ENCODE measurements at places on chromosomes 1 and 21.

GRCh38 chr1:15246960-15247614 is at the start of gene FHAD1:
FHAD1 (plus strand) TSS chr1:15247223; CDS start chr1:15251785, 4,562 bp downstream.
- DNase-seq: peak; percentile 48

DNA sequence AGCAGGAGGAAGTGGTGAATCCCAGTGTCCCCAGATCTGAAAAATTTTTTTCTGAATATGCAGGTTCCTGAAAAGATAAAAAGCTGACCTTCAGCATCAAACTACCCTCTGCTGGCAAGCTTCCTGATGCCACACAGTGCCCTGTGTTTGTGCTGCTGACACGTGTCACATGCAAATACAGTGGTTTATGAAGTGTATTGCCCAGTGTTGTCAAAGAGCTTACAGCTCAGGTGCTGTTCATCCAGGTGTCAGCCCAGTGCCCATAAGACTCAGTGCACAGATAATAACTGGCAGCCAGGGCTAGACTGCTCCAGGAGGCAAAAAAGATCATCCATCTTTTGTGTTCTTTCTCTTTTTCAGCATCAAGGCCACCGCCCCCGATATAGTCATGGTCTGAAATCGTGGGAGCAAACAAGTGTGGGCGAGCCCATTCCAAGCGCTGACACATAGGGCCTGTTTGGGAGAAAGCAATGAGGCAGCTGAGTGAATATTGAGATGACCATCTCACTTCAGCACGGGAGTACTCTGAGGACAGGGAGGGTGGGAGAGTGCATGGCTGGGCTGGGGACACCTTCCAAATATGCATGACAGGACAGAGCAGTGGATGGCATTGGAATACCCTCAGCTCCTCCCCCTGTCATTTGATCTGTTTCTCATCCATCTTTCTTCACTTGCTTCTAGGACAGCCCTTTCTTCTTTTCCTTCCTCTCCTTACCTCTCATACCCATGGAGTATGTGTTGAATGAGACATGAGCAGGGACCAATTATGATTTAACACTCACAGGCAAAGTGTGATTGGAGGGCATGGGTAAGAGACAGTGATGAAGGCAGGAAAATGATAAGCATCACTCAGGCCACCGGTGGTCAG is 6.4 kb upstream of the KCNK1 start:
- no peak for DNase-seq

- DNase-seq: no peak
These were observed 439.3 kb downstream of the NEGR1 start for GRCh38 chr1:71843012-71843411.

- no peak for DNase-seq
These were observed 82.1 kb downstream of the CAMTA1 start for GRCh38 chr1:6867321-6867720.

GRCh38 chr1:206590025-206590758 is 22.1 kb downstream of the EIF2D start:
- DNase-seq: no peak

GRCh38 chr1:204742676-204743251 is 57.2 kb upstream of the LRRN2 start:
- no peak for DNase-seq

DNA sequence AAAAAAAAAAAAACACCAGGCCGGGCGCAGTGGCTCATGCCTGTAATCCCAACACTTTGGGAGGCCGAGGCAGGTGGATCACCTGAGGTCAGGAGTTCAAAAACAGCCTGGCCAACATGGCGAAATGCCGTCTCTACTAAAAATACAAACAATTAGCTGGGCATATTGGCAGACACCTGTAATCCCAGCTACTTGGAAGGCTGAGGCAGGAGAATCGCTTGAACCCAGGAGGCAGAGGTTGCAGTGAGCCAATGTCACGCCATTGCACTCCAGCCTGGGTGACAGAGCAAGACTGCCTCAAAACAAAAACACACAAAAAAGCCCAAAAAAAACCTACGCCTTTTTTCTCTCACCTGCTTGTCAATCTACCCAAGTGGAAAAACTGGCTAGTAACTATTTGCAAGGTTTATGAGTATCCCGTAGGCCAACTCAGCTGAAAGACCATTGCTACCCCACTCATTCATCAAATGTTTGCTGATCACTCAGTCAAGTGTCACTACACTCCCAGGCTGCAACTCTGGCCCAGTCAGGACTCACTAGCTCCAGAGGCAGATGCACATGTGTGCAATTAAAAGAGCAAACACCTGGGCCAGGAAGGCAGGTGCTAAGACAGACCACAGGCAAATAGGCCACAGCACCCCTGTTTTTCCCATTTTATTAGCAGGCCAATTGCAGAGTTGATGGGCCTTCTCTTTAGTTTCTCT is 2.0 kb downstream of the CSRP1 start:
- peak; percentile 57 for DNase-seq

DNA sequence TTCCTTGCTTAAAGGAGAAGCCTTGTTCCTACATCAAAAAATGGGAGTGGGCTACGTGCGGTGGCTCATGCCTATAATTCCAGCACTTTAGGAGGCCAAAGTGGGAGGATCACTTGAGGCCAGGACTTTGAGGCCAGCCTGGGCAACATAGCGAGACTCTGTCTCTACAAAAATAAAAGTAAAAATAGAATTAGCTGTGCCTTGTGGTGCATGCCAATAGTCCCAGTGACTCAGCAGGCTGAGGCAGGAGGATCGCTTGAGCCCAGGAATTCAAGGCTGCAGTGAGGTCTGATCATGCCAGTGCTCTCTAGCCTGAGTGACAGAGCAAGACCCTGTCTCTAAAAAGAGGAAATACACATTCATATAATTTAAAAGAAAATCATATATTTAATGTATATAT is 127.1 kb downstream of the C1orf21 start:
- no peak for DNase-seq

DNA sequence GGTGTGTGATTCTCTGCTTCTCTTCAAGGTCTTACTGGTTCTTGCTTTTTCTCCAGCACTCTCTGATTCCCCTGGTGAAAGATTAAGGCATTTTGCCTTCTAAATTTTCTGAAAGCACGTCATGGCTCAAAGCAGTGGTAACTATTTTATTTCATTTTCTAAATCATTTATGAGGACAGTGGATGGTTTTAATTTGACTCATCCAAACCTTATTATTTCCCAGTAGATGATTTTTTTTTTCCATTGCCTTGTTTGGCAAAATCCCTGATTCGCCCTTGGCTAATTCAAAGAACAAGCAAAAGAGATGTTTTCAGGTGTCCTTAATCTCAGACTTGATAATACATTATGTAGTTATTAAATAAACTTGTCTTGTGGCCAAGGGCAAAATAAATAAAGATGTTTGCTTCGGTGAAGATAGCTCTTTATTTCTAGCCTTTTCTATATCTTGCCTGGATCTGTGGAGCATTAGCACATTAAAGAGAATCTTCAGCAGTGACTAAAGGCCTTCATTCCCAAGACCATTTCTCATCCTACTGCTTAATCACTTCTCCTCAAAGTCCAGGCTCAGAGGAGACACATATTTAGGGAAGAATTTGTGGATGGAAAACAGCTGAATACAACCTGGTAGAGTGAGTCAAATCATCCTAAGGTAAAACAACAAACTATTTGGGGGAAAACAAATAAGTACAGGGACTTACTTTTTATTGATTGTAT is 359.8 kb downstream of the DUSP10 start:
- no peak for DNase-seq

DNA sequence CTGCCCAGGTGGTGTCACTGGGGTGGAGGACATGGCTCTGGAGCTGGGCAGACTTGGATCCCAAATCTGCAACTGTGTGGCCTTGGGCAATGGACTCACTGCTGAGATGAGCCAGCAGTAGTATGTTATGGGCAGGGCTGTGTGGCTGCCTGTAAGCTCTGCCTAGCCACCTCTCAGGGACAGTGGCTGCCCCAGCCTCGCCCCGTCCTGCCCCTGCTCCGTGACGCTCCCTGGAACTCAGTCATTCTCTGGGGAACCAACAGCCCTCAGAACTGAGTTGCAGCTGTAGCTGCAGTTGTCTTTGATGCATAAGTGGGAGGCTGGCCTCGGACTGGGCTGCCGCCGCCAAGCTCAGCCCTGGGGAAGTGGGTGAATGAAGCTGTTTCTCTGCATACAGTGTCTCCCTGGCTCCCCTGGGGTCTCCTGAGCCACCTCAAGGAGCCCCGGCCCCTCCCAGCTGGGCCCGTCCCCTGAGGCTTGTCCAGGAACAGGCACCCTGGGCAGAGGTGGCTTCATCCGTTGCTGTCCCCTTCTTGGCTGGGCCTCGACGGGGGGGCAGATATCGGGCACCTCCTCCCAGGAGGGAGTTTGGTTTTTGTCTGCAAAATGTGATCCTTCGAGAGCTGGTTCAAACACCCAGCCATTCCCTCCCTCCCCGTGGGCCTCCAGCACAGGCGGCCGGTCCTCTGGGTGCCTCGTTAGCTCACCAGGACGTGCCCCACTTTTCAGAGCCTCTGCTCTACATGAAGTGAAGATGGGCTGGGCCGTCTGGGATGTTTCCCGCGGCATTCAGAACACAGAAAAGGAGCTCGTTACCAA is 26.2 kb upstream of the PLCH2 start:
- DNase-seq: no peak

DNA sequence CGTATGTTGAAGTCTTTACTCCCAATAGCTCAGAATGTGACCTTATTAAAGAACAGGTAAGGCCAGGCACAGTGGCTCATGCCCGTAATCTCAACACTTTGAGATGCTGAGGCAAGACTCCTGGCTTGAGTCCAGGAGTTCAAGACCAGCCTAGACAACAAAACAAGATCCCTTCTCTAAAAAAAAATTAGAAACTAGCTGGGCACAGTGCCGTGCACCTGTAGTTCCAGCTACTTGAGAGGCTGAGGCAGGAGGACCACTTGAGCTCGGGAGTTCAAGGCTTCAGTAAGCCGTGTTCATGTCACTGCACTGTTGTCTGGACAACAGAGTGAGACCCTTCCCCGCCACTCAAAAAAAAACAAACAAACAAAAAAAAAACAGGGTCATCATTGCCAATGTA is 171.3 kb downstream of the RERE start:
- DNase-seq: no peak

DNA sequence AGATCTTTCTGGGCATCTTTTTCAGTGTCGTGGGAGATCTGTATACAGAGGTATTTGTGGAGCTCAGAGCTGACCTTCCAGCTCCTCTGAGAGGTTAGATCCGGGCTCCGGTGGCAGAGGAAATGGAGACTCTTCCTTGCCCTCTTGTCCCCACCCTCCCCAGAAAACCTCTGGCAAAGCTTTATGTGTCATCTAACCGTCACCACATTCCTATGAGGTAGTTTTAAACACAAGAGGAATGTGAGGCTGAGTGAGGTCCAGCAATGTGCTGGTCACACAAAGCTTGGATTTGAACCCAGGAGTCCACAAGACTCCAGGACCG is 1.2 kb downstream of the CD160 start:
- DNase-seq: no peak

GRCh38 chr1:8020032-8020431 is 6.1 kb downstream of the ERRFI1 start:
- no peak for DNase-seq

DNA sequence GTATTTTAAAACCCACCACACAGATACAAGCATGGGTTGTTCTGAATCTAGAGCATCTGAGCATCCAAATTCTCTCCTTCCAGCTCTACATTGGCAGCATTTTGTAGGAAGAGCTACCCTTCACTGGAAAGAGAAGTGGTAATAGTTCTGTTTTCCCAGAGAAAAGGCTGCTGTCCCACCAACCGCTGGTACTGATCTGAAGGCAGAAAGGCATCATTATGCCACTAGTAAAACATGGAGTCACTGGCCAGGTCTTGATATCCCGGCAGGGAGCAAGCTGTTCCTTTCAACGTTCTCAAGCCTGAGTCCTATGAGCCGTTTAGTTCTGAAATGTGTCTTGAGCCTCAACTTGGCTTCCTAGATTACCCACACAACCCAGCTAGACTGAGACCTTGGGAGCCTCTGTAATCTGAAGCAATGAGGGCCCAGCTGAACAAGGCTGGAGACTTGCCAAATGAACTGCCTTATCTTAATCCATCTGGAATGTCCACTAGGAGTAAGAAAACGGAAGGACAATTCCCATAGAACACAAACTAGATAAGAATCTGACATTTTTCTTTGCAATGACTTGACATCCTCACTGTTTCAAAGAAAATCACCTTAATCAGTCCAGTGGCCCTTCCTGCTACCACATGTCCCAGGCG is 116.8 kb downstream of the KCNH1 start:
- DNase-seq: no peak

DNA sequence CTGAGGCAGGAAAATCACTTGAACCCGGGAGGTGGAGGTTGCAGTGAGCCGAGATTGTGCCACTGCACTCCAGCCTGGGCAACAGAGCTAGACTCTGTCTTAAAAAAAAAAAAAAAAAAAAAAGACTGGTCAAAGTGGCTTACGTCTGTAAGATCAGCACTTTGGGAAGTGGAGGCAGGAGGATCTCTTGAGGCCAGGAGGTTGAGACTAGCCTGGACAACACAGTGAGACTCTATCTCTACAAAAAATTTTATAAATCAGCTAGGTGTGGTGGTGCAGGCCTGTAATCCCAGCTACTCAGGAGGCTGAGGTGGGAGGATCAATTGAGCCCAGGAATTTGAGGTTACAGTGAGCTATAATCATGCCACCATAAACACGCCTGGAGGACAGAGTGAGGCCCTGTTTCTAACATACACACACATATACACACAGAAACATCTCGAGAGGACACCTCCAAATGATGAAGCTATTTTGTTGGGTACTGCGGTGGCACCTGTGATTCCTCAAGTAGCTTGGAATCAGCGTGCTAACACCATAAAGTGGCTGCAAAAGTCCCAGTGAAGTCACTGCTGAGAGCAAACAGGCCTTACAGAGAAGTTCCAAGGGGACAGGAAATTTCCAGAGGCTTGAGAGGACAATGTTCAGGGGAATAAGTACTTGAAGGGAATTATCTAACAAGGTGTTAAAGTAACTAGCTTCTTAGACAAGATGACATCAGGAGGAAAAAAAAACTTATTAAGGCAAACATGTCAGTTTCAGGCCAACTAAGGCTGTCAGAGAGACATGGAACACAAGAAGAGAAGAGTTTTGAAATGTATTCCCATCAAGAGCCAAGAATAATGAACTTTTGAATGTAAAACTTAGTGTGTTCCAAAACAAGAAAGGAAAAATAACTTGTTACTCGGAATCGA is 1.3 kb downstream of the NADK start:
- DNase-seq: peak; percentile 40

- no peak for DNase-seq
These were observed 91.1 kb downstream of the SSBP3 start for GRCh38 chr1:54315099-54315498.

GRCh38 chr1:13623021-13623637 is 39.5 kb downstream of the PDPN start:
- no peak for DNase-seq

DNA sequence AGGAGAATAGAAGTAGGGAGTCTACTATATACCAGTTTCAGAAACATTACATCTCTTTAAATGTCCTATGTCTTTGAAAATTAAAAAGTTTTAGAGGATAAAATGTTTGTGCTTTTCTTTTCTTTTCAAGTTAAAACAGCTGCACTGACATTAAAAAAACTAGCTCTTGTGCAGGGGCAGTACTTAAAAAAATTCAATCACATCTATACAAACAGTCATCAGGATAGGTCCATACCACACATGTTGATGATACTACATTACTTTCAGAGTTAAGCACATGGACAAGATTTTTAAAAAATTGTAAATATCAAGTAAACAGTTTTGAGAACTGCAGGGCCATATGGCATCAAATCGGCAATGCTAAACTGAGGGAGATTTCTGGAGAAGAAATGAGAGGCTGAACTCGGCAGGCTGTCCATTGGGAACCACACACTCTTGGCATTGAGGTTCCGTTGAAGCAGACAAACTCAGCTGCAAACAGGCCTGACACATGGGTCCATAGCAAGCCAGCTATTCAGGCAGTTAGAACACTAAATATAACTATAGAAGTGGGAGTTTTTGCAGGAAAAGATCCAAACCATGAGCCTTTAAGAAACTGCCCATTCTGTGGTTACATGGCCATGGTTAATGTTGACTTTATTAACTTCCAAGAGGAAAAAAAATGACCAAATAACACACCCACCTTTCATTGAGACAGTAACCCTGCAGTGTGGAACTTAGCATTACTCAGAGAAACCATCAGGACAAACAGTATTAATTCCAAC is 84.5 kb upstream of the BCL10 start:
- no peak for DNase-seq
